Retinal pigment epithelial cell (primary cell): ENCODE measurements at places on chromosomes 1 and 21.

DNA sequence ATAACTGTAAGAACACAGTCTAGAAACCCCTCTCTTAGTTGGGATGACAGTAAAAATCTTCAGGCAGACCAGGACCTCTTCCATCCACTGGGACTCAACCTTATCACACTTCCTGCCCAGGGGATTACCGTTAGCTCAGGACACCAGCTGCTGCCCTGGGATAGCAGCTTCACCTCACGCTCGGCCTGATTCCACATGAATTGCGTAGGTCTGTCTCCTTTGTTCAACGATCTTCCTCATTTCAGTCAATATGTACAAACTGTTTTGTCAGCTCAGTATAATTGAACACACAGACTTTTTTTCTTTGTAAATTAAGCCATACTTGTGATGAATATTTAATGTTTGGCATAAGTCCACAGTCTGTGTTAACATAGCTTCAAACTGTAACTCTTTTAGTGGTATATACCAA lies 290.4 kb downstream of the GRIK1 start:
- no peak for DNase-seq

- DNase-seq: no peak
Observed at GRCh38 chr21:34531399-34531798, 19.4 kb upstream of the KCNE1 start.

- no peak for DNase-seq
Observed at GRCh38 chr1:27015260-27015659, 2.6 kb upstream of the TENT5B start.

GRCh38 chr1:61273167-61273705 lies 190.9 kb downstream of the NFIA start:
- no peak for DNase-seq
